ENCODE measurements at places on chromosomes 1 and 21.

DNA sequence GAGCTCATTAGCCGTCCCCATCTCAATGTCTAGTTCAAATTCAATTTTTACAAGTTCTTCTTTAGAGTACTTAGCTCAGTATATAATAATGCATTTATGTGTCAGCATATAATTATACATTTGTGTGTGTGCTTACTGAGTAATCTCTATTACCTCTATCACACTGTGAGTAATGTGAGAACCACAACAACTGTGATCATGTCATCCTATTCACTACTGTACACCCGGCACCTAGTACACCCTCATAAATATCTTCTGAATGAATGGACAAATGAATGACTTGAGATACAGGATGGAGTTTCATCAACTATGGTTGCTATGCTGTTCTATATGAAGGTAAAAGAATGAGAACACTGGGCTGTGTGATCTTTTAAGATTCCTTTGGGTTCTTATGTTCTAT is 124.0 kb downstream of the GPATCH2 start:
- no peak for DNase-seq

- no peak for DNase-seq
Measured at GRCh38 chr1:20343149-20343937, 52.7 kb downstream of the VWA5B1 start.

GRCh38 chr1:70807088-70807664 is 240.4 kb downstream of the PTGER3 start:
- no peak for DNase-seq

GRCh38 chr1:229148743-229149142 is 122.2 kb upstream of the RAB4A start:
- no peak for DNase-seq

Measured in stimulated activated CD8-positive, alpha-beta memory T cell treated with anti-CD3 and anti-CD28 coated beads, Interleukin-2, amount 100 ng/mL, for 1 hour (primary cell).